ENCODE measurements at places on chromosomes 6 and 20.

- peak; percentile 24 for DNase-seq
Measured at GRCh38 chr6:123965894-123966293, 162.2 kb downstream of the NKAIN2 start.

- DNase-seq, result no peak
Measured at GRCh38 chr6:41077536-41077935, 4.8 kb downstream of the NFYA start.

DNA sequence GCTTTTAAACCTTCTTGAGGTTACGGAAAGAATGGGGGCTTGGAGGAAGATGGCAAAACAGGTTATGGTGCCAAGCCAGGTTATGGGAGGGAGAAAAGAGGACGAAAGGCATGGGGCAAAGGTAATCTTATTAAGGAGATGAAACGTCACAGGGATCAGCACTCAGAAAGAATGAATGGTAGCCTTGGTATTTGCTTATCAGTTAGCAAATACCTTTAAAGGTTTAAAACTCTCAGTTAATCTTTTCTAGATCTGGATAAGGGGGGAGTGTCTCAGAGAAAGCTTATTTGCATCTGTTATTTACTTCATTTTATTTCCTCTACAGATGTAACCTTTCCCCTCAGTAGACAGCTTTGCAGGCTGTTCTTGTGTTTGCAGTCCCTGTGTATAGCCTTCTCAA lies 55.5 kb upstream of the EEF1E1 start:
- no peak for DNase-seq

DNA sequence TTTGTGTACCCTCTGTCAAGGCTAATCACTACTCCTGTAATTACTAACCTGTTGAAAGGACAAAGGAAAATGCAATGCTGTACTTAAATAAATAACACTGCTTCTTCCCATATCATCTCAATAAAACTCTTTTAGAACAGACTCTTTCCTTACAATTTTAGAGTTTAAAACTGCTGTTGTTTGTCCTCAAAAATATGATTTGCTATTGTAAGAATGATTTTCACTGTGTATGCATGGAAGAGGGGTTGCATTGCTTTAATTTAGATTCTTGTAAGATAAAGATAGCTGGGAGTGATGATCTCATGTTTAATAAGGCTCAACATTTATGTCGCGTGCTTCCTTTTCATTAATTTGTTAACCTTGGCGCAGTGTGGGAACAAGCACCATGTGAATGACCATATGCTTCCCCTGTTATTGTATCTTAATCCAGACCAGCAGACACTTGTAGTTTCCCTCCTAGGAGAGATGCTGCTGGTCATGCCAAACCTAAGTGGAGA lies 89.8 kb upstream of the ATXN1 start:
- no peak for DNase-seq

DNA sequence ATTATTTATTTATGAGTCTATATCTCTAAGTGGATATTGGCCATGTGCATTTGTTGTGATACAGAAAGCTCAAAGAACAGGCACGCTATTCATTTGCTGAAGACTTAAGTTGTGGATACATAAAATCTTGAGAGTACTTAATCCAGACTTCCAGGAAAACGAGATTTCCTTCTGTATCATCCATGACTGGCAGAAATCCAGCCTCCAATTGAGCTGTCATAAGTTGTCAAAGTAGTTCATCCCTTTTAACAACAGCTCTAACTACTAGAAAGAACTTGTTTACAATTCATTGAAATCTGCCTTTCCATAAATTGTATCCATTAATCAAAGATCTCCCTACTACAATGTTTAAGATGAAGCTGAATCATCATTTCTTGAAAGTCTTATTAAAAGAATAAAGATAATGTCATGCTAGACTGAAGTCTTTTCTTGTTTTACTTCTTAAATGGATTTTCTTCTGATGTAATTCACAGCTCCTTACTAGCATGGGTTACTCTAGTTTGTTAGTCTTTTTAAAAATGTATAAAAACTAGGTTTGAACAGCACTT lies 447.3 kb upstream of the CITED2 start:
- DNase-seq, result no peak

GRCh38 chr6:147142684-147143245 lies 61.5 kb upstream of the STXBP5 start:
- DNase-seq, result no peak

DNA sequence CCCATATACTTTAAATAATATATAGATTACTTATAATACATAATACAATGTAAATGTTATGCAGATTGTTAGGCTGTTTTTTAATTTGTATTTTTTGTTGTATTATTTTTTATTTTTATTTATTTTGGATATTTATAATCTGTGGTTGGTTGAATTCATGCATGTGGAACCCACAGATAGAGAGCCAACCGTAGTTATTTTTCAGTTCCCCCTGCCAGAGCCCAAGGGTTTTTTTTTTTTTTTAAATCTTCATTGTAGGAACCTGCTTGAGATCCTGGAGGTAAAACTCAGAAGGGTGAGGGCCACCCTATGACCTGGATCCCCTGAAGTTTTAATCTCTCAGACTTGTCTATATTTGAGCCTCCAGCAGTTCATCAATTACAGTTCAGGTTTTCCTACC lies 133.2 kb downstream of the B3GAT2 start:
- DNase-seq, result no peak

- no peak for DNase-seq
Measured at GRCh38 chr6:17367868-17368267, 25.5 kb upstream of the CAP2 start.

DNA sequence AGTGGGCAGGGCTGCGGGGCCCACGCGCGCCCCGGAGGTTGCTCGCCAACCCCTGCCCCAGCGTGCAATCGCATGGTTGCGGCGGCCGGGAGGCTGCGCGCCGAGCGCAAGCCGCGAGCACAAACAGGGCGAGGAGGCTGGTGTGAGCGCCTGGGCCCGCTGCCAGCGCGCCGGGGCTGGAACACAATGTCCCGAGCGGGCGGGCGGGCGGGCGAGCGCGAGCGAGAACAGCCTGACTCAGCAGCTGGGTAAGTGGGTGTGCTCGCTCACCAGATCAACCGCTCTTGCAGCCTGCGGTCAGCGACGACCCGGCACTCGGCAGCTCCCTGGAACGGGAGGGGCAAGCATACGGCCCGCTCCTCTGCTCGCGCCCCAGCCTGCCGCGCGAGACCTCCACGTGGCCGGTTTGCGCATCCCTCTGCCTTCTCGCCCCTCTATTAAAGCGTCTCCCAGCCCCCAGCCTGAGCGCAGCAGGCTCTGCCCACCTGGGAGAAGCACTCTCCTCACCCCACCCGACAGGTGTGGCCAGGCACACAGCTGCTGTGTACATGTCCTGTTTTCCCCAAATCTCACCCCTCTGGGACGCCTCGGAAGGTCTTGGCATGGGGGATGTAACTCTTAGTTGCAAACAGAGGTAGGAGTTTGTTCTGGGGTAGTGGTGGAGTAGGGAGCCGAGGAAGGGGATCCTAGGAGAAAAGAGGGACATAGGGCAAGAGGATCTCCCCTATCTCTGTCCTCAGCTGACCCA lies 8.7 kb upstream of the ARMC12 start:
- DNase-seq, result peak; percentile 33

DNA sequence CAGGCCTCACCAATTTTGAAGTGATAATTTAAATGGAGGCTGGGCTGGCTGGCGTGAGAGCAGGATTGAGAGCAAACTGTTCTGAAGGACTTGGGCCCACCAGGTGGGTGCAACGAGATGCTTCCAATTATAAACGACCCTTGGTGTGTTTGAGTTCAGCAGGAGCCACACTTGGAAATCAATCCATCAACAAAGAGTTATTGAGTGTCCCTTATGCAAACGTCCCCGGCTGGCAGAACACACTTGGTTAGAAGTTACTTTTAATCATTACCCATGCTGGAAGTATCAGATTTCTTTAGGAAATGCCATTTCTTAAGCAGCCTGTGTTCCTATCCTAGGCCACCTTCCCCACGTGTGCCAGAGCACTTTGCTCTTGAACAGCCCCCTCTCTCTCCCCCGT lies 37.8 kb upstream of the ZNF831 start:
- no peak for DNase-seq

DNA sequence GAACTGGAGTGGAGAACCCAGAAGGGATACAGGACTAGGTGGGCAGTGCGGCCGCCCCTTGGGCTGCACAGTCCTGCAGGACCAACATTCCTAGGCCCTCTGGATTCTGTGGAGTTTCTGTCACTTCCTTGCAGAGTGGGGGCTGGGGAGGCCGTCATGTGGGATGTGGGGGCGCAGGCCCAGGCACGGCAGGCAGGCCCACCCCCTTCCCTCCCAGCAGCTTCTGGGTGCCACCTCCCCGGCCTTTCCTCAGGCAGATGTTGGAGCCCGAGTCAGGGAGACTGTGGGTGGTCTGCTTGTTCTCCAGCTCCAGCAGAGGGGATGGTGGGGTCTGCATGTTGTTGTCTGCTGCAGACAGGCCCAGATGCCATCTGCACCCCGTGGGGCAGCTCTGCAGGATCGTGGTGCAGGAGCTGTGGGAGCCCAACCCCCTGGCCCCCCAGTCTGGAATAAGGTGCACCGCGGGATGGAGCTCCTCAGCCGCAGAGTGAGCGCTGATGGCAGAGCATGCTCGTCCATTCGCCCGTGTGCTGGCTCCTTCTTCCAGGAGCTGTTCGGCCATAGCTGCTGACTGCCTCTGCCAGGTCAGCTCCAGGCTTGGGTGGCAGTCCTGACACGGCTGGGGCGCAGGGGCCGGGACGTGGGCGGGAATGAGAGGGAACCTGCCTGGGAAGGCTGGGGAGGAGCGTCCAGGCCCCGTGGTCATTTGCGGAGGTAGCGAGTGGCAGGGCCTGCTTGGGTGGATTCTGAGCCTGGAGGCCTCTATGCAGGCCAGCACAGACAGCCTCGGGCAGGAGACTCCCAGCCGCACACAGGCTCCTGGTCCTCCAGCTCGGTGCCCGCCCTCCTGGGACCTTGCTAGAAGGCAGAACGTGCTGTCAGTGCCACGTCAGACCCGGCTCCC lies 18.1 kb downstream of the SLC17A9 start:
- no peak for DNase-seq

DNA sequence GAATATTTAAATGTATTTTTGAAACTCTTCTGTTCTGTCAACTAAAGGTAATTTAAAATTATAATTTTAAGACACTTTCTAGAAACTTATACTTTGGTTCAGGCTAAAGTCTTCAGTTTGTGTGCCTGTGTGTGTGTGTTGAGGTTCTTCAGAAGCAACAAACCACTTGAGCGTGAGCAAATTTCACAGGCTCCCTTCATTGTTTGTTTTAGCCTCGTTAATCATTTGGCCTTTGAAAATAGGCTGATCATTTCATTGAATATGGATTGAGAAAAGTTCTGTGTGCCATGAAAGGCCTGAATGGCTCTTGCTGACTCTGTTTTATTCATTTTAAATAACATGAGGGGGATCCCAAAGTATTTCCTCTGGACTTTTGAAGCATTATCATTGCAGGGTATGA lies 420.1 kb downstream of the CDKAL1 start:
- peak; percentile 91 for DNase-seq

DNA sequence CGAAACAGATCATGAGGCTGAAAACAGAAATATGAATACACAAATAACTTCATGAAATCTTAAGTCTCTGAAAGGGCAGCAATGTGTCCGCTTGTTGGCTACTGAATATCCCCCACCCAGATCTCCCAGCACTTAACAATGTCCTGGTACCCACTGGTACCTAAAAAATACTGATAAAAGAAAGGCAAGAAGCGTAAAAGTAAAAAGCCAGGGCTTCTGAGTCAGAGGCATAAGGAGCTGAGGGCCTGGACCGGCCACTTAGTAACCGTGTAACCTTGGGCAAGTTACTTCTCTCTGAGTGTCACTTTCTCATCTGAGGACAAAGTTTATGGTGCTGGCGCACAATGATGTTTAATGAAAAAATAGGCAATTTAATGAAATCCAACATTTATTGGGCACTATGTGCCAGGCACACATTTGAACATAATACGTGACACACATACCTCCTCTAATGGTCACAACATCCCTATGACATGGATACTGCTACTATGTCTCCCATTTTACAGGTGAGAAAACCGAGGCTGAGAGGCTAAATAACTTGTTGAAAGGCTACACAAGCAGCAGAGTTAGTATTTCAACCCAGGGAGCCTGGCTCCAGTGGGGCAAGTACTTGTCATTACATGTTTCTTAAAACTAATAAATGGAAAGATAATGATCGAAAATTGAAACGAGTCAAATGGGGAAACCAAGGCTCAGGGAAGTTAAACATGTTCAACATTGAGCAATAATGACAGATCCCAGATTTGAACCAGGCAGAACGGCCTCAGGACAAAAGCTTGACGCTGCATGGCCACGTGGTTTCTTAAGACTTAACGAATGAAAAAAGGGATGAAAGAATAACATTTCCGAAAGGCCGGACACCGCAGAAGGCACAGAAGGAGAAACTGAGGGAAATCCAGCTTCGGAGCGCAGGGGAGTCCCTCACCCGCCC lies 828 bp downstream of the TP53RK start:
- no peak for DNase-seq

GRCh38 chr20:17875981-17876385 lies 92.6 kb downstream of the SNX5 start:
- no peak for DNase-seq

- DNase-seq, result no peak
Measured at GRCh38 chr6:107864226-107865127, 40.4 kb upstream of the SCML4 start.

GRCh38 chr6:34949636-34950035 lies 60.6 kb downstream of the ANKS1A start:
- no peak for DNase-seq

DNA sequence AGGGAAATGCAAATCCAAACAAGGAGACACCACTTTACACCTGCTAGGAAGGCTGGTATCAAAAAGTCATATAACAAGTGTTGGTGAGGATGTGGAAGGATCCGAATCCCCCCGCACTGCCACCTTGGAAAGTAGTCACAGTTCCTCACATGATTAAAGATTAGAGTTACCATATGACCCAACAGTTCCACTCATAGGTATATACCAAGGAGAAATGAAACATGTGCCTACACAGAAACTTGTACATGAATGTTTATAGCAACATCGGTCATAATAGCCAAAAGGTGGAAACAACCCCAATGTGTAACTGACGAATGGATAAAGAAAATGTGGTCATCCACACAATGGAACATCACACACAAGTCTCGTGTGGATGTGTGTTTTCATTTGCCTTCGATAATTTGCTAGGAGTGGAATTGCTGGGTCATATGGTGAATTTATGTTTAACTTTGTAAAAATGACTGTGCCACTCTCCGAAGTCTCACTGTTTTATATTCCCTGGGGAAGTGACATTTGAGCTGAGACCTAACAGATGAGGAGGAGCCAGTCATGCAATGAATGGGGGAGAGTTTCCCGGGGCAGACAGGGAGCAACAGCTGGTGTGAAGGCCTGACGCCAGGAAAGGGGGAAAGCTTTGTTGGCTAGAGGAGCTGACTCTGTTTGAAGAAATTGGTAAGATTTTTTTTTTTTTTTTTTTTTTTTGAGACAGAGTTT lies 125.9 kb upstream of the MLN start:
- DNase-seq, result no peak

- no peak for DNase-seq
Measured at GRCh38 chr6:1720620-1721322, 111.1 kb downstream of the FOXC1 start.

GRCh38 chr20:63533871-63534393 lies 3.2 kb downstream of the PTK6 start:
- DNase-seq, result no peak

GRCh38 chr20:54137115-54137514 lies 36.7 kb downstream of the CYP24A1 start:
- no peak for DNase-seq

Measured in NCI-H2029 treated with DMSO at 0.1 percent for 48 hours (cell line).